ENCODE measurements at places on chromosomes 5 and 9.

DNA sequence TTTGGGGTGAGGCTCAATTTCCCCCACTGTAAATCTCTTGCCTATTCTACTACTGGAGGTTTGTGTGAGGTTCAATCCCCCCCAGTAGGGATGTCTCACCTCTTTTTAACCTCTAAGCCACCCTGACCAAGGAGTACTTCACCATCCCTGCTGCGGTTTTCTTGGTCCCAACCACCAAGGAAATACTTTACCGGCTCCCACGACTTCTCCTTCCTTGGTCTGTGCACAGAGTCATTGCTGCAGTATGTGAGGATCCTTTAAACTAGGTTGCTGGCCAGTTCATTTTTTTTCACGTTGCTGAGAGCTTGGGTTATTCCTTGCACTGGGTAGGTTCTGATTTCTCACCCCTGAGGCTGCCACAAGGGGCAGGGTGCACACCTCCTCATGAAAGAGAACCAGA lies 22.5 kb upstream of the HMGCS1 start:
- DNase-seq = no peak

GRCh38 chr5:77483682-77484081 lies 8.4 kb downstream of the WDR41 start:
- no peak for DNase-seq

DNA sequence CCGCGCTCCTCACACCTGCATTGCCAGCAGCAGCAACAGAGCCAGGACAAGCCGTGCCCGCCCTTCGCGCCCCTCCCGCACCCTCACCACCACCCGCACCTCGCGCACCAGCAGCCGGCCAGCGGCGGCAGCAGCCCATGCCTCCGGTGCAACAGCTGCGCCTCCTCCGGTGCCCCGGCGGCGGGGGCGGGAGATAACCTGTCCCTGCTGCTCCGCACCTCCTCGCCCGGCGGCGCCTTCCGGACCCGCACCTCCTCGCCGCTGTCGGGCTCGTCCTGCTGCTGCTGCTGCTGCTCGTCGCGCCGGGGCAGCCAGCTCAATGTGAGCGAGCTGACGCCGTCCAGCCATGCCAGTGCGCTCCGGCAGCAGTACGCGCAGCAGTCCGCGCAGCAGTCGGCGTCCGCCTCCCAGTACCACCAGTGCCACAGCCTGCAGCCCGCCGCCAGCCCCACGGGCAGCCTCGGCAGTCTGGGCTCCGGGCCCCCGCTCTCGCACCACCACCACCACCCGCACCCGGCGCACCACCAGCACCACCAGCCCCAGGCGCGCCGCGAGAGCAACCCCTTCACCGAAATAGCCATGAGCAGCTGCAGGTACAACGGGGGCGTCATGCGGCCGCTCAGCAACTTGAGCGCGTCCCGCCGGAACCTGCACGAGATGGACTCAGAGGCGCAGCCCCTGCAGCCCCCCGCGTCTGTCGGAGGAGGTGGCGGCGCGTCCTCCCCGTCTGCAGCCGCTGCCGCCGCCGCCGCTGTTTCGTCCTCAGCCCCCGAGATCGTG lies 517 bp downstream of the KCNN2 start:
- peak; percentile 15 for DNase-seq

- no peak for DNase-seq
Observed at GRCh38 chr9:90783964-90784363, 17.7 kb upstream of the SYK start.

DNA sequence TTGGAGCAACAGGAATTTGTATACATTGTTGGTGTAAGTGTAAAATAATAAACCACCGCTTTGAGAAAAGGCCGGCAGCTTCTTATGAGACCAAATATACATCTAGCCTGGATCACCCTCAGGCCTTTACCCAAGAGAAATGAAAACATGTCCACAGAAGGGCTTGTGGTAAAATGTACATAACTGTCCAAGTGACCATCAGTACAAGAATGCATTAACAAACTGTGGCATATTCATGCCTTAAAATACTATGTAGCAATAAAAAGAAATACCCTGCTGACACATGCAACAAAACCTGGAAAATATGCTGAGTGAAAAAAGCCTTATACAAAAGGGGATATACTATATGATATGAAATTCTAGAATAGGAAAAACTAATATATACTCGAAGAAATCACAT lies 311.9 kb upstream of the TRPC7 start:
- DNase-seq = no peak

DNA sequence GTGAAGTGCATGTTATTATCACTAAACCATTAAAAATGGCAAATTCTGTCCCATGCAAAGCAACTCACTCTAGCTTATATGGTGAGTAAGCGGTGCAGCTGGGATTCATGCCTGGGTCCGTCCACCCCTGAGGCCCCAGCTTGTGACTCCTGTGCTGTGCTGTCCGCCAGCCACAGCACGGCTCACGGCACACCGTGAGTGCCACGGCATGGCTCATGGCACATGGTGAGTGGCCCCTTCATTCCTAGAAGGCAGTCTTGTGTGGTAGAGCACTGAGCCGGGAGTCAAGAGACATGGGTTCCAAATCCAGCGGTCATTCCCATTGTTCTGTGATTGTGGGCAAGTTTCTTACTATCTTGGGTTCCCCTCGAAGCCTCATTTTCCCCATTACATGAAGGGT lies 18.8 kb downstream of the RGS3 start:
- no peak for DNase-seq

DNA sequence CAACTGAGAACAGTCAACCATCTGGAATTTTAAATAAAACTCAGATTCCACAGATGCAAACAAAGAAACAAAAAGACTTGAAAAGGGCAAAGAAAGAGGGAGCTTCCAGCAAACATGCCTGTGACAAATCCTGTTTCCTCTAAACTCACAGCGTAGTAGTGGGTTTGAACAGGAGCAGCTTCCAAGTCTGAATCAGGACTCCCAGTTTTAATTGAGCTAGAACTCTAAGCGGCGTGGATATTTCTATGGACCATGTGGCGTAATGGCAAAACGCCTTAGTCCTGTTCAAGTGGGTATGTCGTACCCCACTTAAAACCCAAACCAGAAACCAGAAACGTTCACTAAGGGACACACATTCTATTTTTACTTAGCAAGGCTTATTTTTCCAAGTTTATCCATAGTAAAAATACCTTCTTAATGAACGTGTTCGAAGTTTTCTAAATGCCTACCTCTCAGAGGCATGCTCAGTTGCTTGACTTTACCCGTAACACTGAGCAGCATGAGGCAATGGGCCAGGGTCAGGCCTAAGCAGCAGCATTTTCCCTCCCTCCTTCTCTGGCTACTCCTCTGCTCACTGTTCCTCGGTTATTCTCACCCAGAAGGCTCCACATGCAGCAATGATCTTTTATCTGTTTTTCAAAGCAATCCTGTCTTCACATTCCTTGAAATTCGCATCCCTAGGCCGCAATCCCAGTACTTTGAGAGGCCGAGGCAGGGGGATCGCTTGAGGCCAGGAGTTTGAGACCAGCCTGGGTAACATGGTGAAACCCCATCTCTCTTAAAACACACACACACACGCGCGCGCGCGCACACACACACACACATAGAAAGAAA lies 77.9 kb downstream of the FNBP1 start:
- DNase-seq = no peak

GRCh38 chr5:863244-863805 lies 12.5 kb upstream of the ZDHHC11 start:
- DNase-seq = no peak

- DNase-seq = no peak
Observed at GRCh38 chr9:38084556-38084880, 15.5 kb upstream of the SHB start.

DNA sequence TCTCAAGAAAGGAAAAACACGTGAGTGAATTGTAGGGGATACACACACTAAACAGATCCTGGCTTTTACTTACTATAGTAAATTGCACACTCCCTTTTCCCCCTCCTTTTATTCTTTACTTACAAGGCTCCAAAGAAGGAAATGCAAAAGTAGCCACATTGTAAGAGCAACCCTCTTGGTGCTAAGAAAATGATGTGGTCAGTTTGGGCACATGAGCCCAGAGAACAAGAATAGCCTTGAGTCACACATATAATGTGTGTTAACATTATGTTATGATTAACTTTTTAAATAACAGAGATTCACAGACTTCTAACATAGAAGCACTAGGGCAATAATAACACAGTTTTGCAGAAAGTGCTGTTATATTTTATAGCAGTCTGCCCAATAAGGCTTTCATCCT lies 48.5 kb downstream of the PCSK5 start:
- DNase-seq = no peak

GRCh38 chr5:145495196-145495595 lies 339.9 kb downstream of the PRELID2 start:
- no peak for DNase-seq

- DNase-seq = no peak
Observed at GRCh38 chr5:22665801-22666200, 187.3 kb downstream of the CDH12 start.

DNA sequence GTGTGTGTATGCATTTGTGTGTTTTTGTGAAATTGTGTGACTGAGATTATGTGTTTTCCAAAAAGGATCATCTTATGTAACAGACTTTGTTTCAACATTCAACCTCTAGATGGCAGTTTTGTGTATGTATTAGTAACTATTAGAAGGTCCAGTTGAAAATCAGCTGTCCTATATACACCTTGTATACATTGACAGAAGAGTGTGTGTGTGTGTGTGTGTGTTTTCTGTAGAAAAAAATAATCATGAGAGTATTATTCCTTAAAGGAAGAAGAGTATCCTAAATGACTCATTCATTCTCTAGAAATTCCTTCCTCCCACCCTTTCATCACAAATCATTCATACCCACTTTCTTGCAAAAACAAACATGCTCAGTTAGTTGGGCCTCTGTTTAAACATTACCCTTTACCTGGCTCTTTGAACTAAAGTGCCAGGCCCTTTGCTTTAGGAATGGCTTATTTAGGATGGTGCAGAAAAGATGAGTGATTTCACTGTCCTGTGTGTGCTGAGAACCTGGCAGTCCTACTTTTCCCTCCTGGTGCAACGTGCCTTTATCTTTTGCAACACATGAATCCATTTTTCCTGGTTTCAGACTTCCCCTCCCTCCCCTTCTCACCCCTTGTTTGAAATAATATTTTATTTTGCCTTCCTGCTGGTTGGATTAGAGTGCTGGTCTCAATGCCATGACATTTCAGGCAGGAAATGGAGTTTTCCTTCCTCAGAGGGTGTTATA lies 152.2 kb downstream of the ARHGAP26 start:
- DNase-seq = no peak

- no peak for DNase-seq
Observed at GRCh38 chr5:10579536-10580521, 16.0 kb downstream of the ANKRD33B start.

- DNase-seq = no peak
Observed at GRCh38 chr5:1445689-1446601, 705 bp upstream of the SLC6A3 start.

- DNase-seq = no peak
Observed at GRCh38 chr9:88313364-88314220, 74.7 kb upstream of the SPIN1 start.
